Posterior vena cava (tissue), 2 donors: ENCODE measurements at places on chromosomes 3 and 15.
A peak's percentile ranks its signal among the peaks of the same experiment; 100 is the strongest.

DNA sequence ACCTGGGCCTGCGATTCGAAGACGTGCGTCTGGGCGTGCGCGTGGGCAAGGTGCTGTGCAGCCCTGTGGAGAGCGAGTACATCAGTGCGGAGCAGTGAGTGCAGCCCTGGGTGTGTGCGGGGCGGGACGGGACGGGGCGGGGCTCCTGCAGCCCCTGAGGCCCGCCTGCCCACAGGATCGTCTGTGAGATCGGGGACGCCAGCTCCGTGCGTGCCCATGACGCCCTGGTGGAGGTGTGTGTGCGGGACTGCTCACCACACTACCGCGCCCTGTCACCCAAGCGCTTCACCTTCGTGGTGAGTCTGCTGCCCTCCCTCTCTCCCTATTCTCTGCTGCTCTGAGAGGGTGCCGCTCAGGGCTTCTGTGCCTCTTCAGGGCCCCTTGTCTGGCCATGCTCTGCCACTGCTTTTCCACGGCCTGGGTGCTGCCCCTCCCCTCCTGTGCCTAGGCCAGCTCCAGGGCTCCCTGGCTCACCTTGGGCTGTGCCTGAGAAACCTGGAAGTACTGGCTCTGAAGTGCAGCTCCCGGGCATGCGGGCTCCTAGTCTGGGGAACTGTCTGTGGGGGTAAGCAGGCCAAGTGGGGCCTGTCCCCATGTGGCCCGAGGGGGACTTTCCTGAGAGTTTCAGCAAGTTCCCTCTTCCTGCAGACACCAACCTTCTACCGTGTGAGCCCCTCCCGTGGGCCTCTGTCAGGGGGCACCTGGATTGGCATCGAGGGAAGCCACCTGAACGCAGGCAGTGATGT lies 31.8 kb downstream of the PLXNA1 start:
- DNase-seq = no peak

- no peak for DNase-seq
Observed at GRCh38 chr15:39417366-39418134, 163.3 kb upstream of the THBS1 start.

GRCh38 chr3:144241404-144241803 lies 269.8 kb downstream of the DIPK2A start:
- no peak for DNase-seq

- no peak for DNase-seq
Observed at GRCh38 chr3:111332488-111333080, 209.4 kb upstream of the CD96 start.

- no peak for DNase-seq
Observed at GRCh38 chr15:76340198-76340802, 3.7 kb downstream of the ISL2 start.

DNA sequence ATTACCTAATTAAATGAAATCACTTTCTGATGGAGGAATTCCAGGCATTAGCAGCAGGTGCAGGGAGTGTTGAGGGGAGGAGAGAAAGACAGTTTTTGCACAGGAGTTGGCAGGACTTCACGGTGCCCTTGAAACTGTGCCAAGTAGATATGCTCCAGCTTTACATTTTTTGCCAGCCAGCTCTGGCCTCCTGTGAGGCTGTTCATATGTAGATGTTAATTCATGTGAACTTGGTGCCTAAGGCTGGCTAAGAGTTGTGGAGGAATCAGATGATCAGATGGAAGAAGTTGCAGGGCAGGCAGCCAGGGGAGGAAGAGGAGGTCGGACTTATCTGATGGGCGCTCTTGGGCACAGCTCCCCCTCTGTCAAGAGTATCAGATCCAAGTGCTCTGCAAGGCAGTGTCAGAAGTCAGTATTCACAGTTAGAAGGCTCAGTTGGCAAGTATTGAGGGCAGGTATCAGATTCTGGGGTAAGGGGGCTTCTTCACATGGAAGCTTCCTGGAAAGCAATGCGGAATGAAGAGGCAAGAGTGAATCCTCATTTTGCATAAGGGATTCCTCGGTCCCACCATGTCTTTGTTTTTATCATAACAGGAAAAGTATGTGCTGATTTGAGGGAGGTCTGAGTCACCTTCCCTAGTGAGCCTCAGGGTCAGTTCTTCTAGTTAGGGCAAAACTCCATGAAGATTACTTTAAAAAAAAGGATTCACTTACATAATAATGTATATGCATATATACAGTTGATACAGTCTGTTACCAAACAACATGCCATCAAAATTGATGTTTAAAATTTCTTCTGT lies 172.6 kb upstream of the UMPS start:
- DNase-seq = no peak

- DNase-seq = no peak
Observed at GRCh38 chr15:93231261-93231925, 142.4 kb upstream of the RGMA start.

- DNase-seq = no peak
Observed at GRCh38 chr15:82751308-82751707, 41.6 kb upstream of the AP3B2 start.

- DNase-seq = no peak
Observed at GRCh38 chr3:101038393-101038792, 45.2 kb upstream of the ABI3BP start.

DNA sequence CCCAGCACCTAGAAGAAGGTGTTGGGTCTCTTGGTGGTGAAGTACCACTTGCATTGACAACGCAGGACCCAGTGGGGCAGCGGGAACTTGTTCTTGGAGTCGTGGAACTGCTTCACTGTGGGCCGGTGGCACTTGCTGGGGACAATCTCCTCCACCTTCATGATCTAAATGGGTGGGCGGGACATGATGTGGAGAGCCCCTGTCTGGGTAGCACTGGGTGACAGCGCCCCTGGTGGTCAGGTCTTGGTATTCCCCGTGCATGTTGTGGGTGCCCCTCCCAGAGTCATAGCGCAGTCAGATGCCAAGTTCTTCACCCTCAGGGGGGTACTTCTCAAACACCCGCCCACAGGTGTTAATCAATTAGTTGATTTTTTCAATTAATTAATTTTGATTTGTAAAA lies 60.2 kb downstream of the AGBL1 start:
- no peak for DNase-seq

- no peak for DNase-seq
Observed at GRCh38 chr15:47374222-47374621, 343.1 kb upstream of the SEMA6D start.

- DNase-seq = peak; percentile 79
Observed at GRCh38 chr15:75349851-75350588, 3.2 kb downstream of the NEIL1 start.

DNA sequence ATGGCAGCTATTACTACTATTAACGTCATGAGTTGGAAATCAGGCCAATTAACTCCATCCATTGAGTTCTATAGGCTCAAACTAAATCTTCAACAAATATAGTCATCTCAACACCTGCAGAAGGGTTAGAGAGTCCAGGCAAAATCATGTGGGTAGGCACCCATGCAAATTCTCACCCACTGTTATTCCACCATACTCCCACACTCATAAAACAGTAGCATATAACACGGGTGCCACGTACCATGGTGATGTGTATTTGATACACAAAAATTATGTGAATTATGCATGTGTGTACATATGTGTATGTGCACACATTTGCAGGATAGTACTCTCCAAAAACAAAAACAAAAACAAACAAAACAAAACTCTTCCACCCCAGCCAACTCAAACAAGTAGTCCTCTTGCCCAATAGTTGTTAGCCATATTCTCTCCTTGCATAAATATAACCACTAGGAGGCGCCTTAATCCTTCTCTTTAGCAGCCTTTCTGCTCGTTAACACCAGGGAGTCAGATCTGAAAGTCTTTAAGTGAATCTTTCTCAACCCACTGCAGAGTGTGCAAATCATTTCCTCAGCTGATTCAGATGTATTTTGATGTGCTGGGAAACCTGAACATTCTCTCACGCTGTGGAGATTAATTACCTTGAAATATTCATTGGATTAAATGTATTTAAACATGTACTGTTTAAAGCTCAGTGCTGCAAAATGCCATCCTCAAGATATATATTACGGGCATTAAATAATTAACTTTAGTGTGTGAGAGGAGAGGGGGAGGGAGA lies 38.0 kb upstream of the COPB2 start:
- no peak for DNase-seq
